Stimulated activated CD8-positive, alpha-beta memory T cell treated with anti-CD3 and anti-CD28 coated beads, Interleukin-15, amount 100 ng/mL, for 24 hours (primary cell): ENCODE measurements at places on chromosomes 3 and 15.

DNA sequence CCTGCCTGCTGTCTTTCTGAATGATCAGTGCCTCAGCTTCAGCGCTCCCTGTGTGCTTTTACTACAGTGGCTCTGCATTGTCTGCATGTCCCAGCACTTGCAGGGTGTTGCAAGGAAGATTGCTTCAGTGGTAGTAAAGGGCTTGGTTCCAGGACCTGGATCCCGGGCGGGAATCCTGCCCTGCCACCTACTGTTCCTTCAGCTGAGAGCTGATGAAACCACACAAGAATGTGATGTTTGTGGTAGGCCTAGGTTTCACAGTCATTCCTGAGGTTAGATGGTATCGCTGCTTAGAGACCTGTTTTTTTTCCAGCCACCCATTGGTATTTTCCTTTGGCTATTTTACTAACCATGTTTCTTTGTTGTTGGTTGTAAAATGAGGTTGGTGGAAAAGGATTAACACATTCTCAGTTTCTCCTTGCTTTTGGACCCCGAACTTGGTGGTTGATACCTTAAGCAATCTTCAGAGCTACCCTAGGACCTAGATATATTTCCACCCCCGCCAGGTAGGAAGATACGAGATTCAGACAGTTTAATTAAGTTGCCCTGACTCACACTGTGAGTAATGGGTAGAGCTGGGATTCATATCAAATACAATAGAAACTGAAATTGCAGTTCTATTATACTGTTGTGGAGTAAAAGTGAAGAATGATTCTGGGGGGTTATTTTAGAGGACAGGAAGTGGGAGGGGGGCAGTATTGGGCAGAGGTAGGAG lies 11.4 kb downstream of the GPR87 start:
- DNase-seq: no peak

- no peak for DNase-seq
Observed at GRCh38 chr15:60651734-60652141, 172.8 kb upstream of the ICE2 start.

- DNase-seq: no peak
Observed at GRCh38 chr3:30553641-30554316, 52.6 kb upstream of the TGFBR2 start.

DNA sequence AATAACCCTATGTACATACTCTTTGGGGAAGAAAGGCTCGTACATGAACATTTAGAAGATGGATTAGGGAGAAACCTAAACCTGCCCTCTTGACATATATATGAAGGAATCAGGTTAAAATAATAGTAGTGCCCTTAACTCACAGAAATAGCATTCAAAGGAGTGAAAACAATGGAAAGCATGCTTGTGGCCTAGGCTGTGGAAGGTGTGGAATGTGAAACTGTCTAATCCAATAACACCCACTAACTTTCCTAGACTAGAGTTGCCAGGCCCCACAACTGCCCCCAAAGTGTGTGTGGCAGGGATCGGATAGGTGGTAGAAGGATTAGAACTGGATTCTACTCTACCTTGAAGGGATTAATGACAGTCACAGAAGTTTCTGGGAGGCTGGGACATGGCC lies 317.4 kb upstream of the LRRFIP2 start:
- no peak for DNase-seq

- DNase-seq: no peak
Observed at GRCh38 chr3:110293660-110294059, 778.0 kb upstream of the NECTIN3 start.

DNA sequence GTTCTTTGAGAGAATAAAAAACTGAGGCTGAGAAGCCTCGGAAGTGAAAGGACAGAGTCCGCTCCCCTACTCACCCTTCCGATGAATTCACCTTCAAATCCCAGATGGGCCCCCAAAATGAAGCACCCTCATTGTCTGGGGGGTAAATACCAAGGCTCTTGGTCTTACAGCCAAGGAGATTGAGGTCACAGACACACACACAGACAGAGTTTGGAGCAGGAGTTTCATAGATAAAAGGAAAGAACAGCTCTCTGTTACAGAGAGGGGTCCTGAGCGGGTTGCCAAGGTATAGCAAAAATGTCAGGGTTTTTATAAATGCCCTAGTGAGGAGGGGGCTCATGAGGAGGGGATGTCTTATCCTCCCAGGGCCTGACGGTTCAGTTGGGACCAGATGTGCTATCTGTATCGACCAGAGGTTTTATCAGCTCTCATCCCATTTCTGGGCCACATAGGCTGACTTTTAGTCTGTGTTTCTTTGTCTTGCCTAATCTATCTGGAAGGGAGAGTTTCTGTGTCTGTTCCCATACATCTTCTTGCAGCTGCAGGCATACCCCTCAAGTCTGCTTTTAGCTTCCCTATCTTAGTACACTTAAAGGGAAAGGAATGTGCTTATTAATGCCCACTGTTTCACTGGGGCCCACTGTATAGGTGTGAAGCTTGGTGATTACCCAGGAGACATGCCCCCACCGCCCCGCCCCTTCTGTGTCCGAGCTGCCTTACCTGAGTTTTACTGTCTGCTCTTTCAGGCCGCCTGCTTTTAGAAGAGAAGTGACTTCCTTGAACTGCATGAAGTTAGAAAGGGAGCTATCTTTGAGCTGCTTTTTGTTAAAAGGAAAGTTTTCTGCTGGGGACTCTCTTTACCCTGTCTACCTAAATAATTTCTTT lies 66.8 kb upstream of the ATP11B start:
- no peak for DNase-seq

- no peak for DNase-seq
Observed at GRCh38 chr3:25454005-25454927, 26.2 kb downstream of the RARB start.
